ENCODE measurements at places on chromosomes 1 and 21. TPM values are rescaled to one million over a fixed set of nuclear protein-coding genes. Genes with fewer than 3 reads are reported as not detected.

Gene TAL1
- total RNA-seq, result 5.1 TPM

Gene HSD3B1
- not detected for total RNA-seq

GRCh38 chr1:28323720-28324119 is 5.1 kb upstream of the MED18 start:
- no peaks in the 10 kb centered on the region for H3K27me3 ChIP-seq
- no peak for DNase-seq
- no peaks in the 10 kb centered on the region for H3K4me1 ChIP-seq
- no peaks in the 10 kb centered on the region for H3K36me3 ChIP-seq
- no peak overlapping the region for H3K4me3 ChIP-seq

Gene CRNN
- not detected for total RNA-seq

Gene NASP
- 91.0 TPM for total RNA-seq

Measured in breast epithelium (tissue), 4 donors.